Spleen (tissue), 13 donors: ENCODE measurements at places on chromosomes 5 and 9.

- DNase-seq = no peak
Measured at GRCh38 chr5:42912184-42912798, 100.6 kb upstream of the SELENOP start.

DNA sequence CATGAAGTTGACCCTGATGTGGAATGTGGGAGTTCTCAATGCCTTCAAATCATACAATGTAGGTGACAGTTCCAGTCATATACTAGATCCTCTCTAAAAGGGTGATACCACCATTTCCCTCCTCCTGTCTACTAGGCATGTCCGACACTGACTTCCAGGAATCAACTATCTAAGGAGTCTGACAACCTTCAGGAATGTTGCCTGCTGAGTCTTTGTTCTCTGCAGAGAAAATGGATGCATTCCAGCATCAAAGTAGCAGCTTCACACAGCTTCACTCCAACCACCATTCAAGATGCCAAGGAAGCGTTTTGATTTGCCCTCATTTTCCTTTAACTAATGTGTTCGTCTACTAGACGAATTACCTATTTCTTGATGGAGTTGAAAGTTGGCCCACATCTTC, 530.2 kb downstream of the EBF1 start:
- DNase-seq = no peak

DNA sequence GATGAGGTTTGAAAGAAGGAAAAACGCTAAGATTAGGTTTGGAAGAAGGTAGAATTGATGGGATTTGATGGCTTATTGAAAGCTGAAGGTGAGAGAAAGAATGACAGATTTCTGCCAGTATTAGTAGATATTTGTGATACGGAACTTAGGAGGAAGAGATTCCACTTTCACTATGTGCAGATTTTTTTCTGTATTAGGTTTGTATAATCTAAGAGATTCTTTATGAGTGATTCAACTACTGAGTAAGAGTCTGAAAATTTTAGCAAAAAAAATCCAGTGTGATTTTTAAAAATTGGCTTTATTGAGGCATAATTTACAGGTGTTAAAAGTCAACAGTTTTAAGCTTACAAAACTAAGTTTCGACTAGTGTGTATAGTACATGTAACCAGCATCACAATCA, 54.1 kb downstream of the AP3S1 start:
- no peak for DNase-seq

DNA sequence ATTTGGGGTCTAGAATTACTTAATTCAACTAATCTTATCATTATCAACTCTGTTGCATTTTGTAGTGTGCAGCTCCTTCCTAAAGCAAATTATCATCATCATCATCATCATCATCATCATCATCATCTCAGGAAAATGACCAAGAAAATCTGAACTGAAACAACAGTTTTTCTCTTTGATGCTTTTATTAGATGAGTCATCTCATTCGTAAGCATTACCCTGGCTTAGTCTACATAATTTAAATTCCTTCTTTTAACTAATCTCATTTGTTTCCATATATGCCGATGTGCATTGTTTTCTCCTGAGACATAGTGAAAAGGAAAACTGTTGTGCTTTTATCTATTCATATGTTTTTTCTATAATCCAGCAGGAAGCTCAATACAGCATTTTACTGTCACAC, 173.0 kb upstream of the PDE4D start:
- DNase-seq = no peak

GRCh38 chr9:79301551-79302391, 270.0 kb upstream of the TLE4 start:
- no peak for DNase-seq

GRCh38 chr5:151254556-151254955, 1.6 kb downstream of the GM2A start:
- DNase-seq = no peak
